ENCODE measurements at places on chromosomes 7 and 10.

GRCh38 chr7:94059746-94060145, 55.6 kb upstream of the BET1 start:
- DNase-seq = no peak

DNA sequence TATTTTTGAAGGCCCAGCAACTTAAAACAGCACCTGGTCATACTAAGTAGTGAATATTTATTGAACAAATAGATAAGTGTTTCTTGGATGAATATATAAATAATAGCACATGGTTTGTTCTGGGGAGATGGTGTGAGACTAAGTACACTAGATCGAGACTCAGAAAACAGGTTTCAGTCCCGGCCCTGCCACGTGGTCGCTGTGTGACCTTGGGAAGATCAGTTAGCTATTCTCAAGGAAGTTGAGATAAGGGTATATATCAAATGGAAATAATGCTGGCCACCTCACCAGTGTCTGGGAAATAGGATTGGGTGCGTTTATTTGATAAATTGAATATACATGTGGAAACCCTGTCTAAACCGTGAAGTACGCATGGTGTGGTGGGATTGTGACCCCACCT, 354.6 kb downstream of the SDK1 start:
- no peak for DNase-seq

DNA sequence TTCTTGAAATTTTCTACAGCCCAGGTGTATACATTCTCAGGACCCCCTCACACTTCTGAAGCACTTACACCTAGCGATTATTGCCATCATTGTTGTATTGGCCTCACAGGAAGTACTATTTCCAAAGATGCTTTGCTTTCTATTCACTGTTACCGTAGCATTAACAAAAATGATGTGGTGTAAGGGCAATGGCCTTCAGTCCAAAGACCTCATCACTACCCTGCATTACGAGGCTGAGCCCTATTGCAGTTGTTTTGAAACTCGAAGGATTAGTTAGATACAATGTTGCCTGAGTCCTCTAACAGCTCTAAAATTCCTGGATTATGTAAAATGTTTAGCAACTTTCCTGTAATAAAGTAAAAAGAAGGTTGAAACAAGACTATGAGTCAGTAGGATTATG, 2.9 kb downstream of the NRCAM start:
- DNase-seq = no peak

DNA sequence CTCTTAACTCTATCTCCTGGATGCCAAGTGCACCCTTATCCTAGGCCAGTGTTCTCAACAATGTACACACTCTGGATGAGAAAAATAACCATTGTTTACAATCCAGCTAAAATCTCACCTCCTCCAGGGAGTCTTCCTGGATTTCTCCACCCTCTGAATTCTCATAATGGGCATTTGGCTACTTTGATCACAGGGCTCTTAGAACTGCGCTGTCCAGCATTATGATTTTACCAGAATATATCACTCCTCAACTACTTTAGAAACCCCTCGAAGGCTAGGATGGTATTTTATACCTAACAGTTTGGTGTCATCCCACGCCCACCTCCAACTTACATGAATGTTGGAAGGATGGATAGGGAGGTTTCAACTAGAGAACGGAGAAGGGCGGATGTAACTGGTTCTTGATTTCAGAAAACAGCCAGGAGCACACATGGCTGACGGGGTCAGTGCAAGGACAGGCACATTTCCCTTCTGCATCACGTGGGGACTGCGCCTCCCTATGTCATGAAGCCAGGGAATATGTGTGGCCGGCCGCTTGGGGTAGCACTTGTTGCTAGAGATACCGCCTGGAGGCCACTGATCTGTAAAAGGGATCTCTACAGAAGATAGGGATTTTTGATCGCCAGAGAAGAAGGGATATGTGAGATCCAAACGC, 1.2 kb upstream of the ATP6V0E2 start:
- peak; percentile 59 for DNase-seq

- DNase-seq = no peak
Measured at GRCh38 chr7:140209866-140210609, 33.3 kb upstream of the KDM7A start.

DNA sequence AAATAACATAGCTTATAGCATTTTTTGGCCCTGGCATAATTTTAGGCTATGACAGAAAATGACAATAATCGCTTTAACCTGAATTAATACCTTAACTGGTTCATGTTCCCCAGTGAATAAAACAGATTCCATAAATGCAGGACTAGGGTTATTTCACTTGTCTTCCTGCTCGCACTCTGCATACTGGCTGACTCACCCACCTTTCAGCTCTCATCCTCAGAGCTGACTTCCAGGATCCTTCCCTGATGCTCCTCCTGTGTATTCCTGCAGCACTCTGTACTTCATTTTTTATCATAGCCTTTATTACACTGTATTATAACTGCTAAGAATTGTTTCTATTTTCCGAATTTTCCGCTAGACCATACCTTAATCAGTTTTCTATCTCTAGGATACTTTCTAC, 123.7 kb downstream of the AVL9 start:
- no peak for DNase-seq

GRCh38 chr7:50393547-50394252, 56.5 kb downstream of the FIGNL1 start:
- no peak for DNase-seq

- no peak for DNase-seq
Measured at GRCh38 chr10:34622945-34623344, 192.2 kb downstream of the PARD3 start.

DNA sequence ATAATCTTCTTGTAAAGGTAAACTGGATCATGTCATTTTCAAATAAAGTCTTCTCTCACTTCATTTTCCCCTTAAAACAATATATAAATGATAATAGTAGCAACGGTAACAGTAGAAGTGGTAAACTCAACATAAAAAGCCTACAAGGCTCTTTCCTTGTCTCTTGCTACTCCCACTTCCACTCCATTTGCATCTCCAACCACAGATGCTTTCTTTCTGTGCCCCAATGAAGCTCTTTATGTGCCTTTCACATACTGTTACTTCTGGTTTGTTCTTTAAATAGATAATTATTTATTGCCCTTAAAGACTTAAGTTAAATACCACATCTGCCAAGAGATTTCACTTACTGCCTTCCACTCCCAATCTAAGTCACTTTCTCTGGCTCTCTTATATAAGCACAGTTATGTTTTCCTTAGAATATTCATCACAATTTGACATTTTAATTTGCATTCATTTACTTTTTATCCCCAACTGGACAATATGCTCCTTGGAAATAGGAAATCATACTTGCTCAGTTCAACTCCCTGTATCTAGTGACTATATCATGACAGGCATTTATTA, 149.9 kb downstream of the CRPPA start:
- no peak for DNase-seq

- DNase-seq = no peak
Measured at GRCh38 chr10:78619896-78620295, 448.9 kb upstream of the ZMIZ1 start.

DNA sequence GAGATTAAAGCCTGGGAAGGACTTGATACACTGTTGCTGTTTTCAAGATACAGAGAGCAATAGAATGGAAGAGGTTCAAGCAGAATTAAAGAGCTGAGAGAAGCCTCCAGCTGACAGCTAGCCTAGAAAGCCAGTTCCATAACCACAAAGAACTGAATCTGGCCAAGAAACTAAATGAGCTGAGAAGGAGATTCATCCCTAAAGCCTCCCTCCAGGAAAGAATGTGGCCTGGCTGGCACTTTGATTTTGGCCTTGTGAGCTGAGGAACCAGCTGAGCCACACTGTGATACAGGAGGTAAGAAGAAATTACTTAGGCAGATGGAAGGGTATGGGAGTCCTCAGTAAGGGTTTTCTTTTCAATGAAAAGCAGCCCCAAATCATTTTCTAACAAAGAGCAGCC, 324.1 kb downstream of the PHF14 start:
- no peak for DNase-seq

- DNase-seq = no peak
Measured at GRCh38 chr10:119283818-119284217, 76.4 kb downstream of the GRK5 start.

DNA sequence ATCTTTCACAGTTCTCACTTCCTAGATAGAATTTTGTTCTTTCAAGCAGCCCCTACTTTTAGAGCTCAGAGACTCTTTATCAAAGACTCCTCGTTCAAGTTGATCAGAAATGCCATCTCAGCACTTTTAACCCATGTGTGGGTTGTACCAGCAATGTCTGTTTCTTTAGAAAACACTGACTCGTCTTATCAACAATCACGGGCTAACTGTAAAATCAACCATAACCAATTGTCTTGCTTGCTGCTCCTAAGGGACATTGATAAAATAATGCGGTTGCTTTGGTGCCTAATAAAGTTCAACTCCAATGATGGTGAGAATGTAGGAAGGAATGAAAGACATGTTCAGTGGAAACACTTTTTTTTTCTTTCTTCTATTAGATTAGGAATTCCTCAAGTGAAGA, 12.9 kb upstream of the CDK6 start:
- DNase-seq = no peak

DNA sequence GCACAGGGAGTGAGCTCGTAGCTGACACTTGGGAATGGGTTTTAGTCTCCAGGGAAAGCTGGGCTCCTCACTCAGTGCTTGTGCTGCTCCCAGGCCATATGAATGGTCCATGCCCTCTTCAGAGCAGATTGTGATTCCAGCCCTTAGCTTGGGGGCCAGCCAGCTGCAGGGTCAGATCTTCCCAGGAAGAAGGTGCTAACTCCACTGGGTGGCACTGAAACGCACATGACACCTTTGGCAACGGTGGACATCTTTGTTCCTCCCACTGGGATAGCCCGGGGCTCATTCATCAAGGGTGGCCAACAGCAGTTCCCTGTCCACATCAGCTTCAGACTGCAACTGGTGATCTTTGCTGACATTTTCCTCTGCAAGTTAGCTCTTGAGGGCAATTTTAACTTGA, 129.2 kb downstream of the DYNC2I1 start:
- DNase-seq = no peak

DNA sequence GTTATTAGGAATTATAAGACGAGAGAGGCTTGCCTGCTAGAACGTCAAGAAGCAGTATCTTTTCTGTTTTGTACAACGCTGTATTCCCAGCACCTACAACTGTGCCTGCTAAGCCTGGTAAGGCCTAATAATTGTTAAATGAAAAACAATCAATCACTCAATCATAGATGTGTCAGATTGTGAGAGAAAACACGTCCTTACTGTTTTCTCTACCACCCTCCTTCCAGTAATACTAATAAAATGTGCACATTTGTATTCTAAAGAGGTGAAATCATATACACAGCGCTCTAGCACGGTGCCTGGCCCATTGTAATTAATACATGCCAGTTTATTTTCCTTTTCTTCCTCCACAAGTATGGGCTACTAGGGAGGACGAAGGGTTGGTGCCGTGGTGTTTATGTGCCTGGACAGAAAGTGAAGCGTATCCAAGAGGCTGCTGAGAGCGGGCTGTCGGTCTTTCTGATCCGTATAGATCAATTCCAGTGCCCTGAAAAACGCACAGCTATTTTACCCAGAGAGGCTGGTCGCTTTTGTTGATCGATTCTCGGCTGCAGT, 1.5 kb upstream of the AUTS2 start:
- no peak for DNase-seq

- DNase-seq = no peak
Measured at GRCh38 chr10:102309236-102309635, 63.9 kb downstream of the GBF1 start.

- no peak for DNase-seq
Measured at GRCh38 chr10:128036011-128036615, 90.1 kb downstream of the MKI67 start.

- DNase-seq = no peak
Measured at GRCh38 chr10:29627201-29628132, 7.3 kb downstream of the SVIL start.

DNA sequence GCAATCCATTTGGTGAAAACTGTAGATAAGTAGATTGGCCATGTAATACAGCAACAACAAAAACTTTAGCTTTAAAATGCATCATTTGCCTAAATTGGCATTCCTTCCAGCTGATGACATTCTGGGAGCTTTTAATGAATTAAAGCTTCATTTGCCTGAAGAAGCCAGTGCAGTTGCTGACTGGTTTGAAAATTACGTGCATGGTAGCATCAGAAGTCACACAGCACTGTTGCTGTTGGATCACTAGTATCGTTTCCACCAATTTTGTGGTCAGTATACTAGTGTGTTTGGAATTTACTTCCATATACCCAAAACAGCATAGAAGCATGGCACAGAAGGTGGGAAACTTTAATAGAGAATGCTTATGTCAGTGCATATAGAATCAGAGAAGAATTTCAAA, 194.9 kb downstream of the ETV1 start:
- no peak for DNase-seq

- DNase-seq = no peak
Measured at GRCh38 chr10:99234791-99235657, 628 bp downstream of the HPSE2 start.

GRCh38 chr10:93080350-93081046, 6.8 kb downstream of the CYP26A1 start:
- peak; percentile 9 for DNase-seq

DNA sequence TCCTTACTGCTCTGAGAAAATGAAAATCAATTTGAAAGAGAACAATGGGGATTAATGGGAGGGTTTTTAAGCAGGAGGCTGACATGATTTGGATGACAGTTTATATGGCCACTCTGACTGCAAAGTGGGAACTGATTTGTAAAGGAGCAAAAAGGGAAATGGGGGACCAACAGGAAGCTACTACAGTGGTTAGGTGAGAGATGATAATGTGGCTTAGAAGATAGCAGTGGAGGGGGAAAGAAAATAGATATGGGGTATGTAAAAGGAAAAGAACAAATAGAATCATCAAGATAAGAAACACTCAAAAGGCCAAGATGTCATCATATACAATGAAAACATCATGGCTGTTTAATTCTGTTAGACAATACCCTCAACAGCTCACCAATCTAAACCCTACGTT, 177.5 kb downstream of the ANK3 start:
- no peak for DNase-seq
